ENCODE measurements at places on chromosomes 4 and X.

GRCh38 chr4:155408796-155409195 lies 32.0 kb upstream of the MAP9 start:
- DNase-seq = no peak

DNA sequence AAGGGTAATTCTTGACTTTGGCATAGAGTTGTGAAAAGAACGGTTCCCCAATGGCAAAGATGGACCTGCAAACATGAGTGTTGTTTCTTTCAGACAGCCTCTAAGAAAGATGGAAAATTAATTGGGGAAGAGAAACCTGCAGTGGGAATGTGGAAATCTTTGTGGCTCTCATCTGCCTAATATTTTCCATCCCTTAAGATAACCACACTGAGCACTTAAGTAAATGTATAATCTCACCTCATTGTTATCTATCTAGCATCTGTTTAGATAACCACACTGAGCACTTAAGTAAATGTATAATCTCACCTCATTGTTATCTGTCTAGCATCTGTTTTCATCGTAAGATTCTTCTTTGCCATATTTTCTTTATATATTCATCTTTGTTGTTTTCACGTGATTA lies 149.3 kb downstream of the NWD2 start:
- peak; percentile 5 for DNase-seq

- no peak for DNase-seq
Observed at GRCh38 chr4:88870428-88870827, 172.8 kb upstream of the NAP1L5 start.

DNA sequence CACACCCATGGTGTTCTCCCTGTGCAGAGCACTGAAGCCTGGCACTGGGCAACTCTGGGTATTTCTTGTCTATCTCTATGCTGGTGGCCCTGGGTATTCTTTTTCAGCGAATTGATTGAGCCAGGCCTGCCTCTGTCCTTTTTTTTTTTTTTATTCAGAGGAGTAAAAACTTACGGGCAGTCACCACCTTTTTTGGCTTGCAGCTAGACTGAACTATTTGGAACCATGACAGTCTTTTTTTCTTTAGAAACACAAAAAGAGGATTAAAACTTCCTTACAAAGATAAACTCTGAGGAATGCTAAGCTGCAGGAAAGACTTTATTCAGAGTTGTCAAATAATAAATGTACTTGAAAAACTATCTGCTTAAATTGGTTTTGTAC lies 119.2 kb upstream of the STIM2 start:
- DNase-seq = no peak

GRCh38 chr4:156767911-156768415 lies 203.6 kb downstream of the PDGFC start:
- DNase-seq = no peak

DNA sequence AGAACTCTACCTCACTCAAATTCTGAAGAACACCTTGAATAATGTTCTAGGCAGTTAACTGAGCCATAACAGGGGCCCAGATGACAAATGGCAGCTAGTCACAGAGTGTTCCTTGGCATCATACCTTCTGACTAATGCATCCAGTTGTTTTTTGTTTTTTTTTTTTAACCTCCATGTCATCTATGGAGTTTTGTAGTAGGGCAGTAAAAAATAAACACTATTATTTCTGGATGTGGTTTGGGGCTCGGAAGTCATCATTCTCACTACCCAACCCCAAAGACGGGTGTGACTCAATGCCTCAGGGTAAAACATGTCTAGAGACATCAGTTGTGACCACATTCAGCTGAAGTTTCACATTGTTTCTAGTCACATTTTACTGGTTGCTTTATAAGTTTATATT lies 31.2 kb upstream of the MCF2 start:
- DNase-seq = no peak

- DNase-seq = no peak
Observed at GRCh38 chrX:13699183-13699826, 10.4 kb downstream of the RAB9A start.

DNA sequence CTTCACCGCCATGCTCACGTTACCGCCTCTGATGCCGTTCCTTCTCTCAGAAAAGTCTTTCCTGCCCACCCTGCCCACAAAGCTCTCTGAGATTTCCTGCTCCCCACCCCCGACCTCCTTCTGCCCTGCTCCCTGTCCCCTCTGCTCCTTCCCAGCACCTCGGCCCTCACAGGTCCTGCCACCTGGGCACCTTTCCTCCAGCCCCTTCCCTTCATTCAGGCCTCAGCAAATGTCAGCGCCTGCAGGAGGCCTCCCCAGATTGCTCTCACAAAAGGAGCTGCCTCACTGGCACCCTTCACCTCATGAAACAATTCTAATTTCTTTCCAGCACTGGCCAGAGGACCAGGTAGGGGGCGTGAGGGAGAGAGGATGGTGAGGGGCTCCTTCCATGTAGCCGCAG lies 33.6 kb upstream of the MXD4 start:
- no peak for DNase-seq

GRCh38 chr4:4608214-4608537 lies 66.3 kb upstream of the STX18 start:
- no peak for DNase-seq

- DNase-seq = no peak
Observed at GRCh38 chr4:110660755-110661154, 37.9 kb upstream of the PITX2 start.

DNA sequence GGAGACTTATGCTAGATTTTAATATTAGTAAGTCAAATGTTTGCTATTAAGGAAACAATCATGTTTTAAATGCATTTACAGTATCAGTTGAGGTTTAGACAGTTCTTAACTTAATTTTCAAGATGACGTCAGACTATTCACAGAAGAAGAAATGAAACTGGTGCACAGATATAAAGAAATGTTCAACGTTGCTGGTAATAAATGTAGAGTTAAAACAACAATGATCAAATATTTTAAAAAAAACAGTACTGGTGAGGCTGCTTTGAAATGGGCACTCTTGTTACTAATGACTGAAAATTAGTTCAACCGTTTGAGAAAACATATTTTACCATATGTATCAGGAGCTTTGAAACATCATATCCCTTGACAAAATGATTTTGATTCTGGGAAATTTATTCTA lies 44.2 kb downstream of the ABHD18 start:
- no peak for DNase-seq

DNA sequence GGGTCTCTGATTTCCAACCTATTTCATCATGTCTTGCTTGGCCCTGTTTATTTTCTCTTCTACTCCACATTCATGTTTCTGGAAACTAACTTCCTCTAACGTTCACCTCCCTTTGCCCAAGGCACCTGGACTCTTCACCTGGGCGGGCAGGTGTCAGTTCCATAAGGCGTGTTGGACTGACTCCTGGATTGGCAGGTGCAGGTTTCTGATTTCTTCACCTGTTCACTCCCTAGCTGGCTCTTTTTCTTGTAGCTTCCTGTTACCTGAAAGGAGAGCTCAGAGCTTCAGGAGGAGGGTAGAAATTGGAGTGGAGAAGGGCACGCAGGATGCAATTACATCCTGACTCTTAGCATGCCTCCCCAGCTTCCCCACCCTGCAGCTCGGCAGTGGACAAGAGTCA lies 350.8 kb upstream of the KLF3 start:
- DNase-seq = no peak

- DNase-seq = peak; percentile 32
Observed at GRCh38 chr4:176792326-176793059, at the start of gene VEGFC. TSS of gene VEGFC (minus strand) at chr4:176792922. CDS start at chr4:176792311, 611 bp downstream.

DNA sequence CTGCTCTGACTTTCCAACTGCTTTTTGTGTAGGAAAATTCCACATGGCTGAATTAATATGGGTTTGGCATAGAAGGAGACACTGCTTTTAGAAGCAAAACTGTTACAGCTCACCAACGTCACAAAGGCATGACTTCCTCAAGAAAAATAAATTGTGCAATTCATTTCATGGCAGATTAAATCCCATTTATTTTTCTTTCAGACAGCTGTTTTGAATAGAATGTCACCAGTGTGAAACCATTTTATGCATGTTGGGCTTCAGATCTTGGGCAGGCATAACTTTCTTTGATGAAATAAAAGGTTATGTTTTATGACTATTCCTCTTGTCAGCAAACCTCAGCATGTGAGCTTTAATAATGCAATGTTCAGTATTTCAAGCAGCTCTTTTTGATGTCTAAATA lies 542.8 kb downstream of the GALNTL6 start:
- DNase-seq = no peak

DNA sequence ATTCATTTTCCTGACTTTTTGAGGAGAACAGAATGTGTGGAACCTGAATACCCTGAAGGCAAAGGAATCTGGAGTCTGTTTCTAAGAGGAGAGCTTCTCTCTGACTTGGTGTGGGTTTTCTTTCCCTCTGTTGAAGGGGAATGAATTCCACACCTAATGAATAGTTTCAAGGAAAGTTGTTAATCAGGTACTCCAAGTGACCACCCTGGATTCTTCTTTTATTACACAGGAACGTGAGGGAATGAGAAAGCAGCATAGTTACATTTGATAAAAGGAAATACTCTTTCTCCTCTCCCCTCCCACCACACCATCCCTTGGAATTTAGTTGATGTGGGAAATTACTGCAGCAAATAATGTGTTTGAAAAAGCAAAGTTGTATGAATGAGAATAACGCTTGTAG lies 29.7 kb downstream of the SLIT2 start:
- DNase-seq = no peak

DNA sequence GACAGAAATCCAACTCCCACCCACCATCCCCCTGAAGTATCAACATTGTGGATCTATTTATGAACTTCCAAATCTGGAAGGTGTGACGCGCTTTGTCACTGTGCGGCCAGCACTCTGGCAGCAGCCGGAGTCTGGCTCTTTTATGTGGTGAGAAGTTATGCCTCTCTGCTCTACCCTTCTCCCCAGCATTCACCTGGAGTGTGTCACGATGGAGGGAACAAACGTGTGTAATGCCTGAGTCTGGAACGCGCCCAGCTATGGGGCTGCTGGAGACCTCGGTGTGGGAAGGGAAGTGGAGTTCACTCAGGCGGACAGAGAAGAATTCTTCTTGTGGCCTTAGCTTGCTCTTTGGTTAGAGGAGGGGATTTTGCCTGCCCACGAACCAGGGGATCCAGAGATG lies 222.1 kb upstream of the RPL34 start:
- DNase-seq = no peak

GRCh38 chrX:95346856-95347255 lies 1337.8 kb upstream of the DIAPH2 start:
- DNase-seq = peak; percentile 6

DNA sequence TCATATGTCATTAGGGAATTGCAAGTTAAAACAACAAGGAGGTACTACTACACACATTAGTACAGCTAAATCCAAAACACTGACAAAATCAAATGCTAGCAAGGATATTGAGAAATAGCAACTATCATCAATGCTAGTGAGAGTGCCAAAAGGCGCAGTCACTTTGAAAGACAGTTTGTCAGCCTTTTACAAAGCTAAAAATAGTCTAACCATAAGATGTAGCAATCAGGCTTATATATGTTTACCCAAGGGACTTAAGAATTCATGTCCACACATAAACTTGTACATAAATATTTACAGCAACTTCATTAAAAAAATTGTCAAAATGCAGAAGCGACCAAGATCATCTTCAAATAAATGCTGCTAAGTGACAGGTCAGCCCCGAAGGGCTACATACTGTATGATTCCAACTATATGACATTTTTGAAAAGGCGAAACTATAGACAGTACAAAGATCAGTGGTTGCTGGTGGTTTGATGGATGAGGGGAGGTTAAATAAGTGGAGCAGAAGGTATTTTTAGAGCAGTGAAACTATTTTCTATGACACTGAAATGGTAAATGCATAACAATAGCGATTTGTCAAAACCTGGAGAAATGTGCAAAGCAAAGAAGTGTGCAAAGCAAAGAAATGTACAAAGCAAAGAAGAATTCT lies 704.8 kb downstream of the ARAP2 start:
- DNase-seq = no peak

DNA sequence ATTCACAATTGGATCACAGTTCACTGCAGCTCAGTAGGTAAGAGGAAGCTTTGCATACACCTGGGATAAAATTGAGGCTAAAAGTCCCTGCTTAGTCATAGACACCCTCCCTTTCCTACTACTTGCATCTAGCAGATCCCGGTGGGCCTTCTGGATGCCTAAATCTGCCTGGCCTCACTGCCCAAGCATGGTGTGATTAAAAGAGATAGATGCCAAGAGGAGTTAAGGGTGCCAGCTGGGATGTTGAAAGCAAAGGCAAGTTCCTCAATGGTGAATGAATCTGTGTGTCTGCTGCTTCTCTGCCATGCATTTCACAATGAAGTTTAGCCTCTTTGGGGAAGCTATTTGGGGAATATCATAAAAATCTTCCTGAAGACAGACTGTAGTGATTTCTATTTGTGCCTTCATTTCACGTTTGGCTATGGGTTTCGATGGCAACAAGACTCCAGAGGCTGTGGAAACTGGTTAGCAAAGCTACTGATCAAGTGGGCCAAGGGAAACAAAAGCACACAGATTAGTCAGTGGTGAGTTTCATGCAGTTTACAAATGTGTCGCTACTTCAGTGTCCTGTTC lies 534.0 kb downstream of the ANKRD50 start:
- DNase-seq = no peak

GRCh38 chr4:96092151-96092705 lies 252.3 kb downstream of the PDHA2 start:
- DNase-seq = no peak

DNA sequence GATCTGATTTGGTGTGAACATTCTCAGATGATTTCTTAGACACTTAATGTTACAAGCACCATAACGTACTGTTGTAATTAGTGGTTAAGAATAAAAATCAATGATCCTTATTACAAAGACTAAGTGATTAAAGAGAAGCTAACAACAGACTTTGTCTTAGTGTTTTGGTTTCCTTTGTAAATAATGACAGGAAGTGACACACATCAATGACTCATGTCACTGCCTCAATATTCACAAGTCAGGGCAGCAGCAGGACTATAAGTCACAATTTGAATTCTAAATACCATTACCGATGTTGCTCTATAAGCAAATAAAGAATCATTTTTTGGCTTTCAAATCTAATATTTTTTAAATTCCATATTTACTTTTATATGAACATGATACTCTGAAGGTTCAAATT lies 115.8 kb upstream of the FAT4 start:
- no peak for DNase-seq

DNA sequence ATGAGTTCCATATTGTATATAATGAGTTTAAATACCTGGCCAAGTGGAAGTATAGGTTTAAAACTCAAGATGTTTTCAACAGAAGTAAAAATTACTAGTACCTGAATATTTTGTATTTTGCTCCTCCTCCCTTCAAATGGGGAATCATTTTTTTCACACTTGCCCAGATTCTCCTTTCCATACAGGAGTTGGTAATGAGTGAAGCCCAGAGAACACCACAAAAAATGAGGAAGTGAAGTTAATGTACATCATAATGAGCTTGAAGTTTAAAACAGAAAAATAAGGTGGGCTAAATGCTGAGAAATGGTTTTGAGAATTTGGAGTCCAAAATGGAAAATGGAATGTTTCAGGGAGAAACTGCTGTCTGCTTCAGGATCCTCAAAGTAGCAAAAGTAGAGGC lies 364.8 kb upstream of the EMCN start:
- peak; percentile 24 for DNase-seq

- peak; percentile 32 for DNase-seq
Observed at GRCh38 chrX:80648023-80648422, 161.7 kb downstream of the BRWD3 start.
